Astrocyte of the spinal cord (primary cell): ENCODE measurements at places on chromosomes 2 and 18.

GRCh38 chr2:127630864-127631540 is 15.0 kb upstream of the GPR17 start:
- no peak for DNase-seq

GRCh38 chr2:238872026-238872425 is 24.1 kb downstream of the TWIST2 start:
- DNase-seq, result no peak

DNA sequence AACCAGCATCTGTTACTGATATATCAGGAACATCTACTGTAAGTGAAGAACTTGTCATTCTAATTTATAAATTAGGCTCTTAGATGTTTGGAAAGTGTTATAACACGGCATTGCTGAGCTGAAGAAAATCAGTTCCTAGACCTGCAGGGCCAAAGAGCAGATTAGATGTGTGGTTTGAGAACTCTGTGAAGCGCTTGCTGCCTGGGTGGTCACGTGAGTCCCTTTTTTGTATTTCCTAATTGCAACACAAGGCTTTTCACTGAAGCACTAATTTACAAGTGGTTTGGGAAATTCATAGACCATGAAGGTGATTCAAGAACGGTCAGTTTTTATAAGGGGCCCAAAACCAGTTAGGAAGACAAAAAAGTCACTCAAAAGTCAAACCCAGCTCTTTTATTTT is 106.9 kb upstream of the SP3 start:
- DNase-seq, result no peak

DNA sequence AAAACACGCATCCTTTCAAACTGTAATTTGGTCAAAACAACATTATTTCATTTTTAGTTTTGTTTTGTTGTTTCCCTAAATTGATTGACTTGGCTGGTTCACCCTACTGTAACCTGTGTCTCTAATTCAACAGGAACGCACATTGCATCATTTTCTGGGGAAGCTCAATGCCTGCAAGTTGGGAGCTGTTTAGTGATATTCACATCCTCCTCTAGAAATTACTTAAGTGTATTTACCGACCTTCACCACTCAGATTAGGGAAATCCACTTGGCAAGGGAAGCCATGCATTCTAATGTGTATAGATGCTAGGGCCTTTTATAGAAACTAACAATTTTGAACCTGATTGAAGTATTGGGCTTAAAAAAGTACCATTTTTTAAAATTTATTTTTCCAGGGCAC is 7.3 kb upstream of the TPO start:
- DNase-seq, result no peak

GRCh38 chr18:39571511-39571910 is 2005.9 kb upstream of the CELF4 start:
- DNase-seq, result peak; percentile 22

GRCh38 chr2:145169285-145169684 is 649.4 kb upstream of the ZEB2 start:
- no peak for DNase-seq

DNA sequence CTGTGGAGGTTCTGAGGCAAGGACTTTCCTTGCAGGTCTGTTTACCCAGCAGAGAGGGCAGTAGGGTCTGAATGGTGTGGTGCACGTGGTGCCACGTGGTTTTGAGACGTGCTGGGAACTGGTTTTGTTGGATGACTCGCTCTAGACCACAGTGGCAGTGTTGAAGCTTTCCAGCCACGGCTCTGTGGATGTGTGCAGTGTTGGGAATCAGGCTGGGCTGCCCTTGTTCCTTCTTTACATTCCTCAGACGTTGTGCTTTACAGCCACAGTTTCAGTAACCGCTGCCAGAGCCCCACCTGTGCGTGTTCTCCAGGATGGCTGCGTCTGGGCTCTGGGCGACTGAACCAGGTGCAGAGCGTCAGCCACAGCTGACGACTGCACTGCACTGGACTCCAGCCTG is 8.2 kb downstream of the CTDP1 start:
- peak; percentile 78 for DNase-seq

- DNase-seq, result peak; percentile 59
Observed at GRCh38 chr2:45370369-45370768, 240.7 kb downstream of the SRBD1 start.

GRCh38 chr18:54479365-54479764 is 111.7 kb upstream of the DYNAP start:
- no peak for DNase-seq

DNA sequence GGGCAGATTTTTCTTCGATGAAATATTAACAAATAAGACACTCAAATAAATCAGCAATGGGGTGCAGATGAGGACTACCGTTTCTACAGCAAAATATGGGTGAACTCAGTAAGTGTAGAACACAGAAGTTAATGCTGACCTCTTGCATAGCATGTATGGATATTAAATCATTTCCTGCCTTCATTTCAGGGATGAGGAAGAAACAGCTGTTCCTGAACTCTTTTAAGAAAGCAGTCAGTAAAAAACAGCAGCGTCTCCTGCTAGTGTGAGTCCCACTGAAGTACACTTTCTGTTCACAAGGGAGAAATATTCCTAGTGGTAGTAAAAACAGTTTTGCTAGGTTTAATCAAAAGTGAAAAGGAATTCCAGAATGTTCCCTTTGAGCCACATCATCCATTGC is 379.0 kb downstream of the ZEB2 start:
- no peak for DNase-seq

DNA sequence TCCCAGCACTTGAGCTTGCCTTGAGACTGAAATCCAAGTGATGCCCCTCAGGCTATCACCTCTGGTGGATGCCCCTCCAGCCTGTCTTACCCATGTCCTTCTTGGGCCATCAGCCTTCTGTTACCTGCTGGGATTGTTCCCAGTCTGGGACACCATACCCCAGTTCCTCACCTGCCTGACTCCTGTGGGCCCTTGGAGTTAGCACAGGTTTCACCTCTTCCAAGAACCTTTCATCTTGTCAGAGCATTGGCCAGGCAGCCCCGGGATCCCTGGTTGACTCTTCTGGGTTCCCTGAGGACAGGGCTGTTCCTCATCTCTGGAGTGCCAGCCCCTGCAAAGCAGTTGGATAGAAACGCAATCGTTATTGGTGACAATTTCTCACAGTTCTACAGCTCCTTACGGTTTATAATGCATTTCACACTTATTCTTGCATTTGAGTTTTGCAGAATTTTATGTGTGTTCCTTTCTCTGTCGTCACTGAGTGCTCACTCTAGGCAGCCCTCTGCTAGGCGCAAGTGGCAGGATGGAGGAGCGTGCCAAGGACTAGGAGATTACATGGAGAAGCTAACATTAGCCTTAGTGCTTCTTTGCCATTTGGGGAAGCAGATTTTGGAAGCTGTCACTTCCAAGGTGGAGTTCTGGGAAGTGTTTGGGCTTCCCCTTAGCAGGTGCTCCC is 139.7 kb downstream of the DDX1 start:
- DNase-seq, result no peak

DNA sequence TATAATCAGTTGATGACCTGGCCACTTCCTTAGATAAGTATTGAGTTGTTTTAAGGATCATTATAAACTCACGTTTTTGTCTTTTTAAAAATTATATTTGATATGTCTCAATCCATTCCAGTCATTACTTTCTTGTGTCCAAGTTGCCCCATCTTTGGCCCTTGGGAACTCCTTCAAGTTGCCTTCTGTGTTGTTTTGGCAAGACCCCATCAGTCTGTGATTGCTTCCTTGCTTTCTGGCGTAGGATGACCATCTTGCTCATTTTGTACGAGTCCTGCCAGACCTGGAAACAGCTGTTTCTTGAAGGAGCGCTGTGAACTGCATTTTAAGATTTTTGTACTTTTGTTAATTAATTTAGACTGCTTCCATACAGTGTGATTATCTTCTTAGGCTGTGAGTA is 68.9 kb upstream of the ITM2C start:
- DNase-seq, result no peak

DNA sequence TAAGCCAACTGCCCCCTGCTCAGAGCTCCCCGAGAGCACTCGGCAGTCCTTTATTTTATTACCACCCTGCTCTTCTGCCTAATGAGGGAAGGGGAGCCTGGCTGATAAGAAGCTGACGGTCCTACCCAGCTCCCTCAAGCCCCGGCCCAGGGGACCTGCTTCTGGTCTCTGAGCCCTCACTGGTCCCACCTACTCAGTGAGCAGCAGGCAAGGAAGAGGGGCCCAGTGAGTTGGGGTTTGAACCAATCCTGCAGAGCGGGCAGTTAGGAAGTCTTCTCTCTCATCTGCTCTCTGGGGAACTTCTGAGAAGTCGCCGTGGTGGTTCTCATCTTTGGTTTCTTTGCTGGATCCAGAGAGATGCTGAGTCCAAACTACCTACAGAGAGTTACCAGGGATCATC is 218.9 kb downstream of the NDUFA10 start:
- no peak for DNase-seq

GRCh38 chr2:67985586-67985985 is 77.2 kb downstream of the C1D start:
- no peak for DNase-seq

DNA sequence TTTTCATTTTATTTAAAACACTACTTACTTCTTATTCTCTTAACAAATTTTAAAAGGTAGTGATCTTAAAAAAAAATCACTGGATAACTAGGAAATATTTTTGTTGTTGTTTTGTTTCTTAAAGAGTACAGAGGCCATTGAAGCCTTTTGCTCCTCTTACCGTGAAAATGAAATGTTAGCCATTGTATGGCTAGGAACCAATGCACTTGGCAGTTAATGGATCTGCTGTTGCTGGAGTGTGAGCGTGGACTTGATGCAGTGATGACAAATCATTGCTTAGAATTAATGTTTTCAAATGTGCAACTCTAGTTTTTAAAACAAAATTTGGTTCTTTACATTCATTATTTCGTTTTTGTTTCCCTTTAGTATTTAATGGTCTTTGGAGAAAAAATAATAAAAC is 162.3 kb downstream of the HAUS1 start:
- no peak for DNase-seq

- peak; percentile 58 for DNase-seq
Observed at GRCh38 chr2:177282181-177282641, 17.7 kb upstream of the NFE2L2 start.

GRCh38 chr2:233336541-233336940 is 17.8 kb upstream of the DGKD start:
- DNase-seq, result no peak

- no peak for DNase-seq
Observed at GRCh38 chr2:203070701-203071100, 56.0 kb downstream of the NBEAL1 start.

GRCh38 chr2:51350100-51350499 is 318.2 kb upstream of the NRXN1 start:
- DNase-seq, result peak; percentile 53
